ENCODE measurements at places on chromosomes 12 and 14.

DNA sequence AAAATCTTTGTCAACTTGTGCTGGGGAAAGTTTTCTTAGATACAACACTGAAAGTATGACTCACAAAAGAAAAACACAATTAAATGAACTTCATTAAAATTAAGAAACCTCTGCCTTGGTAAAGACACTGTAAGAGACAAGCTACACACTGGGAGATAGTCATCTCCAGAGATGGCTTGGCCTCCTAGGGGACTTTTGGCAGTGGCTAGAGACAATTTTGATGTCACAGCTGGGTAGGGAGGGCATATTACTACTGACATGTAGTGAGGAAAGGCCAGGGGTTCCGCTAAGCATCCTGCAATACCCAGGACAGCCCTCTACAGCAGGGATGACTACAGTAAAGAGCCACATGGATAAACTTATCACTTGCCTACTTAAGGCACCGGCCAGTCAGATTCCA is 8.7 kb upstream of the RNASE4 start:
- DNase-seq, result no peak

- no peak for DNase-seq
These were observed 391.1 kb downstream of the LRIG3 start for GRCh38 chr12:58529114-58529665.

GRCh38 chr14:22981876-22982476 is 375 bp downstream of the AJUBA start:
- no peak for DNase-seq

GRCh38 chr12:70661466-70662161 is 24.4 kb upstream of the PTPRB start:
- DNase-seq, result no peak

DNA sequence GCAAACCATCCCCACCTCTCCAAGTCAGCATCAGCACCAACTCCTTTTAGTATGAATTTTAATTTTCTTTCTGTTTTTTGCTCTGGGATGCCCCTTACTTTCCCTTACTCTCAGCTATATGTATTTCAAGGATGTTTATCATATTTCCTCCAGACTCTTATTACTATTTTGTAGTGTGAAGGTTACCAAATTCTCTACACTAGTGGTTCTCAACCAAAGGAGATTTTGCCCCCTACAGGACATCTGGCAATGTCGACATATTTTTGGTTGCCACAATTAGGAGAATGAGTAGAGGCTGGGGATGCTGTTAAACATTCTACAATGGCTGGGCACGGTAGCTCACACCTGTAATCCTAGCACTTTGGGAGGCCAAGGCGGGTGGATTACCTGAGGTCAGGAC is 29.1 kb upstream of the SOS2 start:
- DNase-seq, result peak; percentile 13

- no peak for DNase-seq
These were observed 19.7 kb downstream of the TSPAN19 start for GRCh38 chr12:85016413-85016812.

GRCh38 chr12:102064476-102064875 is 2.7 kb upstream of the WASHC3 start:
- DNase-seq, result no peak

GRCh38 chr12:47382305-47382704 is 302.5 kb upstream of the AMIGO2 start:
- DNase-seq, result no peak

DNA sequence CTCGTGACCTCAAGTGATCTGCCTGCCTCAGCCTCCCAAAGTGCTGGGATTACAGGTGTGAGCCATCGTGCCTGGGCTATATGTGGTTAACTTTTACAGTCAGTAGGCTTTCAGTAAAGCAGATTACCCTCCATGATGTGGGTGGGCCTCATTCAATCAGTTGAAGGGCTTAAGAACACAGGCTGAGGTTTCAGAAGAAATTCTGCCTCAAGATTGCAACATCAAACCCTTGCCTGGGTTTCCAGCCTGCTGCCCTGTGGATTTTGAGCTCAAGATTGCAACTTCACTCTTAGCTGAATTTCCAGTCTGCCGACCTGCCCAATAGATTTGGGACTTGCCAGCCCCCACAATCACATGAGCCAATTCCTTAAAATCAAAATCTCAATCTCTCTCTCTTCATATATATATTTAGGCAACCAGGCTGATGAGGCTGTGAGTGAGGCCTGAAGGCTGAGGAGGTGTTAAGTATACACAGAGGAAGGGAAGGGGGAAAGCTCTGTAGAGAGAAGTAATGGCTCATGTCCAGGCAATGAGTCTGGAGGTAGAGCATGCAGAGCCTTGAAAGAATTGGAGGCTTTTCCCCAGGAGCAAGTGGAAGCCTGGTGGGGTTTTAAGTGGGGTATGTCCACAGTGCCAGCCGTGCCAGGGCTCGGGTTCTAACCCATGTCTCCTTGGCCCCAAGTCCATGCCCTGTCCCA is 33.3 kb upstream of the ACTN1 start:
- DNase-seq, result no peak

DNA sequence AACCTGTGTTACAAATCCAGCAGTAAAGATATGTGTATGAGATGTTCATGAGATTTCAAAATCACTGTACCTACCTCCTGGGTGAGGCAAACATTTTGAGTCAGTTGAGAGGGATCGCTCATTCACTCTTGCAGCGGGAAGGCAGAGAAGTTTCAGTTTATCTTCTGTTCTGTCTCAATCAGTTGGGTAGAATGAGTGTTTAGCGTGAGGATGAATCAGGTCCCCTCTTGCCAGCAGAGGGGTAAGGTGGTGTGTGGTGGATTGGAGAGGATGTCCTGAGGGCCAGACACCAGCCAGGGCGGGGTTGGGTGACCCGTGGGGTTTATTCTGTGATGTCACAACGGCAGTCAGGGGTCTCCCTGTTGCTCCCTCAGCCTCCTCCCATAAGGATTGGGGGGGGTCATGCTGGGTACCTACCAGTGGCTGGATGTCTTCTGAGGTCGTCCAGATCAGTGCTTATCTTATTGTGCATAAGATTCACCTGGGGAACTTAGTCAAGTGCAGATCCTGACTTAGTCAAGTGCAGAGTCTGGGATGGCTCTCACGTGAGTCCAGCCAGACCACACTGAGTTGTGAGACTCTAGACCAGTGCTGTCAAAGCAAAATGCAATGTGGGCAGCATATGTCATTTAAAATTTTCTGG is at the start of gene GSG1:
GSG1 (minus strand) TSS at position 277 of the 643 bp plus-strand sequence; CDS start at position 122, 155 bp downstream.
- peak; percentile 22 for DNase-seq

GRCh38 chr14:36663404-36664321 is 2.0 kb downstream of the PAX9 start:
- no peak for DNase-seq

- DNase-seq, result no peak
These were observed 235.1 kb downstream of the NRXN3 start for GRCh38 chr14:78405079-78405856.

GRCh38 chr14:42508209-42508946 is 901.7 kb downstream of the LRFN5 start:
- no peak for DNase-seq

GRCh38 chr12:77124767-77125166 is 59.4 kb upstream of the E2F7 start:
- no peak for DNase-seq

DNA sequence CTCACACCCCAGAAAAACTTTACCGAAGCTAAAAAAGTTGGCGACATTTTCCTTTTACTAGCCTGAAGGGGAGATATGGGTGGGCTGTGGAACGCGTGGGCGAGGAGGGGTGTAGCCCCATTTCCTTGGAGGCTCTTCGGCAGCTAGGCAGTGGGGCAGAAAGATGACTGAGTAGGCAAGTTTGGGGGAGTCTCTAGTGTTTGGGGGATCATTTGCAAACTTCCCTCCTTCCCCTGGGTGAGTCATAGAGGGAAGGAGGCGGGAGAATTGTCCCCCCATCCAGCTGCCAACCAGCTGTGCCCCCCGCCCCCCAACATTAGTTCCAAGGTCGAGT is 2.3 kb downstream of the GLI1 start:
- no peak for DNase-seq

GRCh38 chr12:93089805-93090569 is 160.9 kb upstream of the EEA1 start:
- DNase-seq, result peak; percentile 19

DNA sequence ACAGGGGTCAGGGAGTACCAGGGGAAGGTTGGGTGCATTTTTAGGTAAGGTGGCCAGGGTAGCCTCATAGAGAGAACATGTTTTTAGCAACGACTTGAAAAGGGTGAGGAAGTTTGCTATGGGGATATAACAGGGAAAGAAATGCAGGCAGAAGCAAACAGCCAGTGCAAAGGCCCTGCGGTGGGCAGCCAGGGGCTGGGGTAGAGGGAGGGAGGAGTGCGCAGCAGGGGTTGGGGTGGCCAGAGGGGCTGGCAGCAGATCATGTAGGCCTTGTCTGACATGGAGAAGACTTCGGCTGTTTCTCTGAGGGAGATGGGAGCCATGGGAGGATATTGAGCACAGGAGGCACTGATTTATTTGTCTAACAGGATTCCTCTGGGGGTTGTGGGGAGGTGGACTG is 242.5 kb downstream of the RBM19 start:
- no peak for DNase-seq

GRCh38 chr12:62127516-62127915 is 132.7 kb upstream of the USP15 start:
- DNase-seq, result no peak

- DNase-seq, result no peak
These were observed 18.3 kb upstream of the PDE3A start for GRCh38 chr12:20350026-20350425.

- no peak for DNase-seq
These were observed 66.0 kb downstream of the RIMBP2 start for GRCh38 chr12:130650131-130650530.

GRCh38 chr14:106776395-106776983 is 1250.1 kb downstream of the TMEM121 start:
- DNase-seq, result no peak

GRCh38 chr14:28673056-28673455 is 93.5 kb upstream of the FOXG1 start:
- DNase-seq, result no peak

DNA sequence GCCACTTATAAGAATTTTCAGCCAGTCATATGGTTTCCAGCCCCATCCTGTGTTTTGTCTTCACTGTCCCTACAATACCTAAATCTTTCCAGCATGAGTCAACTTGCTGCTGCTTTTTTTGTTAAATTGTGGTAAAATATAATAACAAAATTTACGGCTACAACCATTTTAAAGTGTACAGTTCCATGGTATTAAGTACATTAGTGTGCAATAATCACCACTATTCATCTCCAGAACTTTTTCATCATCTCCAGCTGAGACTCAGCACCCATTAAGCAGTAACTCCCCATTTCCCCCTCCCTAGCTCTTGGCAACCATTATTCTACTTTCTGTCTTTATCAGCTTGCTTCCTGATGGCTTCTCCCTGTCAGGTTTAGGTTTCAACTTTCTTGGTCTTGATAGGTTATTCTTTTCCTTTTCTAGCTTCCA is 39.1 kb downstream of the FRS2 start:
- DNase-seq, result no peak

GRCh38 chr12:52555577-52555976 is 2.6 kb upstream of the KRT71 start:
- no peak for DNase-seq

GRCh38 chr12:95402096-95402495 is 71.9 kb upstream of the METAP2 start:
- no peak for DNase-seq

- peak; percentile 43 for DNase-seq
These were observed 21.4 kb upstream of the NCOR2 start for GRCh38 chr12:124588751-124589267.

- DNase-seq, result peak; percentile 9
These were observed 154.1 kb upstream of the FKBP4 start for GRCh38 chr12:2640709-2641108.

DNA sequence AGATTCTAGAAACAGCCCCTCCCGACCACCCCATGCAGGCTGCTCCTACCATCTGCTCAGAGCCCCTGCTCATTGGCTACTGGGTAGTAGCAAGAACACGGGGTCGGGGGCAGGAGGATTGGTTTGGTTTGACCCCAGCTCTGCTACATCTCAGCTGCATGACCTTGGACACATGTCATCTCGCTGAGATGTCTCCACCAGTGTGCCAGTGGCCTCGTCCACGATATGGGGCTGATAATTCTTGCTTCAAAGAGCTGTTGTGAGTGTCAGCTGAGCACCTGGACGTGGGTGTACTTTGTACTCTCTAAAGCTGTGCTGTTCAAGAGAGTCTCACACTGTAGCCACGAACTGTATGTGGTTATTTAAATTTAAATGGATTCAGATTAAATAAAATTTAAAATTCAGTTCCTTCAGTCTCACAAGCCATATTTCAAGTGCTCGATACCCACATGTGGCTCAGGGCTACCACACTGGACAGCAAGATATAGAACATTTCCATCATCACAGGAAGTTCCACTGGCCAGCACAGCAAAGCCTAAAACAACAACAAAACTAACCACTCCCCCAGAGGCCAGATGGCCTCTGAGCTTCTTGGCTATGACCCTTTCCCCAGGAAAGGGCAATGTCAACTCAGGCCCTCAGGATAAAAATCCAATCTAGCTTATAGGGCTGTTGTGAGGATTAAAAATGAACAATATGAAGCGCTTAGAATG is 18.6 kb downstream of the LTBP2 start:
- no peak for DNase-seq

DNA sequence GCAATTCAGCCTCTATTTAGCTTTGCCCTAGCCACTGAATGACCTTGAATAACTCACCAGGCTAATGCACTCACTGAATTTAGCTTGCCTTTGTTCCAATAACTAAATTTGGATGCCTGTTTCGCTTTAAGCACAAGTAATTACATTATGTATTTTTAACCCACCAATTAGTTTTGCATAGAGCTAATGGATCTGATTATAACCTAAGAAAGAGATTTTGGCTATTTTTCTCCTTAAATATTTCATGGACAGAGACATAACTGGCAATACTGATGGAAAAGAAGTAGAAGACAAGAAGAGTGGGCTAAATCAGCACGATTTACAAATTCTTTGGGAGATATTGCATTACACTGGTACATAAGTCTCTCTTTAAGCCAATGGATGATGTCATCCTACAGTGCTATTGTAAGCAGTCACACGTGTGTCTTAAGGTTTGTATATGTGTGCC is 85.7 kb downstream of the AKAP6 start:
- DNase-seq, result no peak

GRCh38 chr14:70696026-70696425 is 54.3 kb downstream of the TTC9 start:
- DNase-seq, result no peak

- peak; percentile 91 for DNase-seq
These were observed 3.0 kb downstream of the EVL start for GRCh38 chr14:100067971-100068959.

DNA sequence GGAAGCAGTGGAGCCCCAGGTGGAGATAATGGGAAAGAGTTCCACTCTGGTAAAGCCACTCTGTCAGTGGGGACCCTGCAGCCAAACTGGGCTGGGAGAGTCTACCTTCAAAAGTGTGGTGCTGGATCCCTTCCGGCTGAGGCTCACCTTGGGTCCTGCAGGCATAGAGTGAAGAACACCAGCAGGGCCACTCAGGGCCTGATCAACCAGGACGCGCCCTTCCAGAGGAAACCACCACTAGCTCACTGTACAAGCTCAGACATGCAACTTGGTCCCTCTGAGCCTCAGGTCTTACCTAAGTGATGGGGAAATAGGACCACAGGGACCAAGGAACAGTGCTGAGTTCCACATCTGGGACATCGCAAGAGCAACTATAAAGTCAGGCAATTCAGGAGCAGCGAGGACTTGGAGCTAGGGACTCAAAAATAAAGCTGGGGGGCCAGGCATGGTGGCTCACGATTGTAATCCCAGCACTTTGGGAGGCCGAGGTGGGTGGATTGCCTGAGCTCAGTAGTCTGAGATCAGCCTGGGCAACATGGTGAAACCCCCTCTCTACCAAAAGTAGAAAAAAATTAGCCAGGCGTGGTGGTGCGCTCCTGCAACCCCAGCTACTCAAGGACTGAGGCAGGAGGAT is 5.9 kb upstream of the PRPH start:
- DNase-seq, result no peak

GRCh38 chr14:60064491-60065072 is 27.1 kb upstream of the PCNX4 start:
- DNase-seq, result no peak
